Effector CD4-positive, alpha-beta T cell (primary cell): ENCODE measurements at places on chromosomes 2 and 18.

GRCh38 chr18:1784113-1784512 is 787.2 kb downstream of the METTL4 start:
- DNase-seq: no peak

GRCh38 chr2:68110102-68110501 is 47.3 kb upstream of the C1D start:
- DNase-seq: no peak

DNA sequence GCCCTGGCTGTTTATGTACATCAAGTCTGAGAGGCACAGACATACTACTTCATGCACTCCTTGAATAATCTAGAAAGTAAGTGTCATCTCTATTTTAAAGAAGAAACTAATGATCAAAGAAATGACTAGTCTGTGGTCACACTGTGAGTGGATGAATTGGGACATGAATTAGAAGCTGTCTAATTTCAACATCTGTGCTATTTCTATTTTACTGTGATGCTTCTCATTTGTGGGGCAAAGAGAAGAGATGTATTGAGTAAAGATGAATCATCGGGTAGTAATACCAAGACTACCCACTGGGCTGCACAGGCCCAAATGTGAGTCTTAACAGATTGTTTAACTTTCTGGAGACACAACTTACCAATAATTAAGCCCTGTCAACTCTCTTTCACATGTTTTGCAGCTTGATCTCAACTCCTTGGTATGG is 42.4 kb upstream of the MTIF2 start:
- no peak for DNase-seq

DNA sequence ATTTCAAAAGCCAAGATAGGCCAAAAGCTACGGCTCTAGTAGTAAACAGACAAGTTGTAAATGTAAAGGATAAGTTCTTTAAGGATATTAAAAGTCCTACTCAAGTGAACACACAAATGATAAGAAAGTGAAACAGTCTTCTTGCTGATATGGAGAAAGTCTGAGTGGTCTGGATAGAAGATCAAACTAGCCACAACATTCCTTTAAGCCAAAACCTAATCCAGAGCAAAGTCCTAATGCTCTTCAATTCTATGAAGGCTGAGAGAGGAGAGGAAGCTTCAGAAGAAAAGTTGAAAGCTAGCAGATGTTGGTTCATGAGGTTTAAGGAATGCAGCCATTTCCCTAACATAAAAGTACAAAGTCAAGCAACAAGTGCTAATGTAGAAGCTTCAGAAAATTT is 111.7 kb upstream of the ZEB2 start:
- DNase-seq: no peak

GRCh38 chr2:158413581-158413980 is 43.0 kb downstream of the CCDC148 start:
- DNase-seq: no peak

GRCh38 chr2:182581196-182581935 is 134.7 kb upstream of the DNAJC10 start:
- DNase-seq: no peak

DNA sequence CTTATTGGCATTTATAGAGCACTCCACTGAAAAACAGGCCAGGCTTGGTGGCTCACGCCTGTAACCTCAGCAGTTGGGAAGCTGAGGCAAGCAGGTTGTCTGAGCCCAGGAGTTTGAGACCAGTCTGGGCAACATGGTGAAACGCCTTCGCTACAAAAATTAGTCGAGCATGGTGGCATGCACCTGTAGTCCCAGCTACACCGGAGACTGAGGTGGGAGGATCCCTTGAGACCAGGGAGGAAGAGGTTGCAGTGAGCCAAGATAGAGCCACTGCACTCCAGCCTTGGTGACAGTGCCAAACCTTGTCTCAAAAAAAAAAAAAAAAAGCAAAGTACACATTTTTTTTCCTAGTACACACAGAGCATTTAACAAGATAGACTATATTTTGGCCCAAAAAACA is 96.1 kb downstream of the TGIF1 start:
- DNase-seq: no peak

GRCh38 chr2:205860181-205860580 is 177.9 kb downstream of the NRP2 start:
- no peak for DNase-seq

DNA sequence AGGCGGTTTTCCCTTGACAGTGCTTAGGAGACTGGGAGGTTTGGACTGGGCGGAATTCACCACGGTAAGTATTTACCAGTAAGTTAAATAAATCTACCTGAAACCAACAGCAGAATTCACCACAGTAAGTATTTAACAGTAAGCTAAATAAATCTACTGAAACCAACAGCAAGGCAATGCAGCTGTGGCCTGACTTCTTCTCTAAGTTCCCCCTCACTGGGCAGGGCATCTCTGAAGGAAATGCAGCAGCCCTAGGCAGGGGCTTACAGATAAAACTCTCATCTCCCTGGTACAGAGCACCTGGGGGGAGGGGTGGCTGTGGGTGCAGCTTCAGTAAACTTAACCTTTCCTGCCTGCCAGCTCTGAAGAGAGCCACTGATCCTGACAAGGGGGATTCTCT is 432.5 kb upstream of the LRRTM1 start:
- DNase-seq: no peak

DNA sequence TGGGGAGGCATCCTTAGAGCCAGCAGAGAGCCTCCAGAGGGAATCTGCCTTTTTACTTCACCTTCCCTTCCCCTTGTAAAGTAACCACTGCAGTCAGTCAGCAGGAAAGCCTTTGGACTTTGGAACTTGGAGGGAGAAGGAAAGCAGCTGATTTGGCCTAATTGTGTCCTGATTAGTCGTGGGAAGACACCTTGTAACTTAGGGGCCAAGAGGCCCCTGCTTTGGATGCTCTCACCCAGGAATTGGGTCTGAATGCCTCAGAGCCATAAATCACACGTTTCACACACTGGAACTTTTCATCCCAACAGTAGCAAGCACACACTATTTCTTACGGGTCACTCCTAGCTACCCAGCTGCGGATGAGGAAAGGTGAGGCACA is 81.0 kb upstream of the PPM1B start:
- DNase-seq: no peak
